ENCODE measurements at places on chromosomes 1 and 21.
A peak's percentile ranks its signal among the peaks of the same experiment; 100 is the strongest.

DNA sequence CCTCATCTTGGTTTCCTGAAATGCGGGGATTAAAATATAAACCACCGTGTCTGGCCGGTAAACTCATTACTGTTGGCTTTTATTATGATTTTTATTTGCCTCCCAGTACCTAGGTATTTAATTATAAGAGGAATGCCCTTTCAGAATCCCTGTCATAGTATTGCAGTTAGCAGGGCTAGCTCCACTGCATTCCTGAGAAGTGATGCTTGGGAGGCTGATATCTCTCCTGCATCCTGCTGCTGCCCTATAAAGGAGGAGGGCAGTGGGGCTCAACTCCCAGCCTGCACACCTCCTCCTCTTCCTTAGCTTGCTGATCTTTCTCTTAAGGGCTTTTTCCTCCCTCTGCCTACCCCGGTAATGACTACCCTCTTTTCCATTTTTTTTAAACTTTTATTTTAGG, 19.9 kb upstream of the DISC1 start:
- DNase-seq, result no peak

DNA sequence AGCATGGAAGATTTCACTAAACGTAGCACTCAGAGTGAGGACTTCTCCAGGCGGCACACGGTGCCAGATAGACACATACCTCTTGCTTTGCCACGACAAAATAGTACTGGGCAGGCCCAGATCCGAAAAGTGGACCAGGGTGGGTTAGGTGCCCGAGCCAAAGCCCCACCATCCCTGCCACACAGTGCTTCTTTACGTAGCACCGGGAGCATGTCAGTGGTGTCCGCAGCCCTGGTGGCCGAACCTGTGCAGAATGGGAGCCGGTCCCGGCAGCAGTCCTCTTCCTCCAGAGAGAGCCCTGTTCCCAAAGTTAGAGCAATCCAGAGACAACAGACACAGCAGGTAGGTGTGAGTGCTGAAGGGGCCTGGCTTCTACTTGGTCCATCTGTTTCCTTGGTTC, 38.6 kb downstream of the CLEC20A start:
- no peak for DNase-seq

DNA sequence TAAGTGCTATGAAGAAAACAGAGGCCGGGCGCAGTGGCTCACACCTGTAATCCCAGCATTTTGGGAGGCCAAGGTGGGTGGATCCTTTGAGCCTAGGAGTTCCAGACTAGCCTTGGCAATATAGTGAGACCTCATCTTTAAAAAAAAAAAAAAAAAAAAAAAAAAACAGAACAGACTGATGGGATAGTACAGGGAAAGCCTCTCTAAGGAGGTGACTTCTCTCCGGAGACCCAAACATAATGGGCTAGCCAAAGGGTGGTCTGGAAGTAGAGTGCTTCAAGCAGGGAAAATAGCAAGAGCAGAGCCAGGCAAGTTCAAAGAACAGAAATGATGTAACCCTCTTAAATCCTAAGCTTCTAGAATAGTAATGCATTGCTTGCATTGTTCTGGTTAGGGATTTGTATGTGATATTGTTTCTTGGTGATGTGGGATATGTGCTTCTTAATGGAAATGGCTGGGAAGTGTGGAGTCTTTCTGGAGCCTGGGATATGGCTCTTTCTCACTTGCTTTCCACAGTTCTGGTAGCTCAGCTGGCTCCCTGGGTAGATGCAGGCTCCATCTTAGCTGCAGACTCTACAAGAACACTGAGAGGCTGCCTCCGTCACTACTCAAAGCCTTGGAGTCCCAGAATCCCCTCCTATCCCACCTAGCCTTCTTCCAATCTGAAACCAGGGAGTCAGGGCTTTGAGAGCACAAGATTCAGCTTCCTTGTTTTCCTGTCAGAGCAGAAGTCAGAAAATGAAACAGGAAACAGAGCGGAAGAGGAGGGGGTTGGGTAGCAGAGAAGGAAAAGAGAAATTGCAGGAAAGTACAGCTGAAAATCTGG, 1.9 kb upstream of the PIGV start:
- no peak for DNase-seq

GRCh38 chr1:1974834-1975233, 28.8 kb downstream of the CFAP74 start:
- DNase-seq, result no peak

- DNase-seq, result no peak
Observed at GRCh38 chr1:29785554-29785953, 549.2 kb downstream of the PTPRU start.

DNA sequence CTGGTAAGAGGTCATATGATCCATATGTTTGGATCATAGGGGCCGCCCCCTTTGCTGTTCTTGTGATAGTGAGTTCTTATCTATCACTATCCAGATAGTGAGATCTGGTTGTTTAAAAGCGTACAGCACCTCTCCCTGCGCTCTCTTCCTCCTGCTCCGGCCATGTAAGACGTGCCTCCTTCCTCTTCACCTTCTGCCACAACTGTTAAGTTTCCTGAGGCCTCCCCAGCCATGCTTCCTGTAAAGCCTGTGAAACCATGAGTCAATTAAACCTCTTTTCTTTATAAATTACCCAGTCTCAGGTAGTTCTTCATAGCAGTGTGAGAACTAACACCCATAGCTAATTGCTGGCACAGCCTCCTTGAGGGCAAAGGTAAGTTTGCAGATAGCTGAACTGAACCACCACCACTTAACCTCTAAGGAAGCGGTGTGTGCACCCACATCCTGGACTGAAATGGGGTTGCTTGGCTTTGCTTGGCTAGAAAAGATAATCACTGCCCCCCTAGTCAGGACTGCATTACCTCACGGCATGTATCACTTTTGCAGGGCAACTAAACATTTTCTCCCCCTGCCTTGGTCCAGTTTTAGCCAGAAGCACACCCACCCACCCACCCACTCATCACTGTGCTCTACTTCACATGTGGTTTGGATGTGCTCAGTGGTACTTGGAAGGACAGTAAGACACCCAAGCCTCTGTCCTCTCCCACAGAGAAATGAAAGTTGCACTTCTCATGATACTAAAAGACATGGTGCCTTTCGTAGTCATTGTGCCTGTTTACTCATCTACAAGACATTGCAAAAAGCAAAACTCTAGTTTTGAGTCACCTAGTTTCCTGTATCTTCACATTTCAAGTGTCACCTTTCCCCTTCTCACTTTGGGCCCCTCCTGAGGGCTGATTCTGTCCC, 23.1 kb upstream of the PTAFR start:
- peak; percentile 75 for DNase-seq

GRCh38 chr1:41802532-41803501, 115.9 kb downstream of the HIVEP3 start:
- DNase-seq, result no peak

DNA sequence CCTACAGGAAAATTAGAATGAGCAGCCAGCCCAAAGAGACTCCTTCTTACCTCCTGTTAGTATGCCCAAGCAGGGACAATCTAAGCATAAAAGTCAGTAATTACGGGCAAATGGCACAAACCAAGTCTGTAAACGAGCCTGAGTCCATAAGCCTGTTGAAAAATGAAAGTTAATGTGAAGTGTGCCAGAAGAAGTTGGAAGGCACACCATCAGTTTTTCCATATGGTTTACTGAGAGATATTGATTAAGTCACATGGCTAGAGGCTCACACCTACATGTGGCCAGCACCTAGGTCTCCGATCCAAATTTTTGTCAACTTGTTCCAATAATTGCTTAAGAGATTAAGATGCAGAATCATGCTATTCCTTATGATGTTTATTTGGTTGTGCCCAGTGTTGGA, 242.4 kb upstream of the CSF3R start:
- no peak for DNase-seq

DNA sequence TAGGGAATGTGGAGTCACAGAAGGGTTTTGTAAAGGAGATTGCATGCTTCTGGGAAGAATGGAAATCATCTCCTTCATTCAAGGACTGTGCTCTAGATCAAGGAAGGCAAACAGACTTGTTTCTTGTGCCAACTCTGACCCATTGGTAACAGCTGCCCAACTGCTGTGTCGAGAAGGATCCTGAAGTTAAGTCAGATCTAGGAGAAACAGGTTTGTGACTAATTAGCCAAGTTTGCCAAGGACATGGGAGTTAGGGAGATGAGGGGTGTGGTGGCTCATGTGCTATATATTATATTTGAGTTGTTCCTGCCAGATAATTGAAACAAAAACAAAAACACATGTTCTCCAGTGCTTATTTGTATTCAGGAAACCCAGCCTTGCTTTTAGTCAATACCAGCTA, 251.2 kb upstream of the USP24 start:
- DNase-seq, result no peak

GRCh38 chr1:43405219-43405875, 15.6 kb downstream of the SZT2 start:
- no peak for DNase-seq

GRCh38 chr1:100536031-100536430, 1.9 kb upstream of the GPR88 start:
- DNase-seq, result no peak

- DNase-seq, result no peak
Observed at GRCh38 chr1:28135371-28136168, 40.9 kb downstream of the PTAFR start.

DNA sequence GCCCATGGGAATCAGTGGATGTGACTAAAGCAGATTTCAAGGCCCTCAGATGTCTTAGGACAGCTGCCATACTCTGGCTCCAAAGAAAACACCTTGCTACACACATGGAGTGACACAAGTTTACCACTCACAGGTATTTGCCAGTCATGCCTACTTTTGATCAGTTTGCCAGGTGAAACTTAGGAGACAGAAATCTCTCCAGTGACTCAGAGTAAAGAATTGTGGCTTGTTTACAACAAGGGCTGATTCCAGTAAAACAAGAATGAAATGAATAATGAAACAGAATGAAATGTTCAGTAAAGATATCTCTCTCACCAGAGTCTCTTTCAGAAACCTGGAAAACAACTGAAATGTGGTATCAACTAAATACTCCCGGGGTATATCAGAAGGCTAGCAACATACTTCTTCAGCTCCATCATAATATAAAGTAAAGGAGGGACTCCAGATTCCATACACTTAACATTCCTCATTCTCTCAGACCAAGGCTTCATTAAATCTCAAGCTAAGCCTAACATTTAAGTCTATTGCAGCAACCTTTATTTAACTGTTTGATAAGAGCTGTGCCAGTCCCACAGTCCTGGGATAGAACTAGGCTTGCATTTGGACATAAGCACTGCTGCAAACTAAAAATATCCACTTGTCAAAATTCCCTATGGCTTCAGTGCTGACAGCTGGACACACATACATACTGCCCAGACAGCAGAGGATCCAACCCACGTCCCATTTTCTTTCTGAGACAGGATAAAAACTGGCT, 143.3 kb downstream of the SIPA1L2 start:
- no peak for DNase-seq

DNA sequence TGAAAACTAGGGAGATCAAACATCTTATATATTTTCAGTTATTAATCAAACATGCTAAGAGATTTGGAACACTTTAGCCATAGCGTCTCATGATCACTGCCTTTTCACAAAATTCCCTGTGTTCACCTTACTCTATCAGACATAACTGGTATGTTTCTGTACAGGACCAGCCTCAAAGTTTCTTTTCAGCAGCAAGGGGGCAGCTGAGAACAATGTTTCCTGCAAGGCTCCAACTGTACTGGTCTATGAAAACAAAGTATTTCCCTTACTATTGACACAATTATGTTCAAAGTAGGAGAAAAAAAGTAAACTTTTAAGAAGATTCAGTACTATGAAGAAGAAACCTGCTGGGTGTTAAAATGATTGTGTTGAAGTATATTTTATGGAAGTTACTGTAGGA, 98.5 kb downstream of the ATF6 start:
- DNase-seq, result no peak

- DNase-seq, result no peak
Observed at GRCh38 chr1:115377411-115377810, 39.4 kb upstream of the NGF start.

GRCh38 chr21:36321325-36322082, 1.5 kb downstream of the MORC3 start:
- peak; percentile 38 for DNase-seq

GRCh38 chr1:183753464-183753891, 51.4 kb upstream of the RGL1 start:
- DNase-seq, result no peak

- no peak for DNase-seq
Observed at GRCh38 chr1:204092632-204093420, 19.9 kb downstream of the SOX13 start.

GRCh38 chr1:99657213-99658030, 11.5 kb downstream of the PALMD start:
- no peak for DNase-seq

- DNase-seq, result no peak
Observed at GRCh38 chr21:14376854-14377253, 6.1 kb downstream of the HSPA13 start.

- no peak for DNase-seq
Observed at GRCh38 chr1:45623972-45624371, at the start of gene CCDC17. TSS of gene CCDC17 (minus strand) at chr1:45624054. CDS start at chr1:45623909, 145 bp downstream.

DNA sequence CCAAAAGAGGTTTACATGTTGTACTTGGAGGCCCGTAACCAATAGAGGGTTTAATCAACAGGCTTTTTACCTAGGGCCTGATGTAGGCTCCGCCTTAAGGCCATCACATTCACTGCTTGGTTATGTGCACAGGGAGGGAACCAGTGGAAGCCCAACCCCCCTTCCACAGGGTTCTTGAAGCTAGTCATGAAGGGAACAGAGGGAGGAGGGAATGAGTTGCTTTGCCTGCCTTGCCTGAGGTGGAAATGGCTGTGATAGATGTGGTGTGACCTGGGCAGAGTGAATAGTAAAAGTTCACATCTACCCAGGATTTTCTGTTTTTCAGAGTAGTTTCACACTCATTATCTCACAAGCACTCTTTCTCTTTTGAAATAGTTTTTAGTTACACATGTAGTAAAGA, 215.1 kb downstream of the ST6GALNAC3 start:
- no peak for DNase-seq

- DNase-seq, result no peak
Observed at GRCh38 chr1:105730701-105731100, 1325.8 kb upstream of the PRMT6 start.

- no peak for DNase-seq
Observed at GRCh38 chr21:38982096-38982495, 176.4 kb downstream of the ETS2 start.

GRCh38 chr1:180956028-180956640, 43.4 kb downstream of the KIAA1614 start:
- DNase-seq, result peak; percentile 28

DNA sequence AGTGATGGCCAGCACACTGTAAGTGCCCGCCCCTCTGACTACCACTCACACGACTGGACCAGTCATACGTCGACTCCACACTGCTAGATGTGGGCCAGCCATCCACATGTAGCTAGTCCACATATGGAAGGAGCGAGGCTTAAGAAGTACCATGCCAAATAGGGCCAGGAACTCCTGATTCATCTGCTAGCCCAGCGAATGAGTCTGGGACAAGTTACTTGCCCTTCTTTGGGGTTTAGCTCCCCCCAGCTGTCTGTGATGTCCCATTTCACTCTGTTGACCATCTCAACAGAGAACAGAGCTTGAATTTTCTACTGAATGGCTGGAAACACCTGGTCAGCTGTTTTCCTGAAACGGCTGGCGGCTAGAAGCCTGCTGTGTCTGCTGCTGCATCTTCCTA, 5.8 kb downstream of the CSRP1 start:
- DNase-seq, result no peak

GRCh38 chr21:37166733-37167132, 93.7 kb downstream of the TTC3 start:
- no peak for DNase-seq
